Activated CD8-positive, alpha-beta memory T cell treated with anti-CD3 and anti-CD28 coated beads for 1 hour (primary cell): ENCODE measurements at places on chromosomes 2 and 18.

DNA sequence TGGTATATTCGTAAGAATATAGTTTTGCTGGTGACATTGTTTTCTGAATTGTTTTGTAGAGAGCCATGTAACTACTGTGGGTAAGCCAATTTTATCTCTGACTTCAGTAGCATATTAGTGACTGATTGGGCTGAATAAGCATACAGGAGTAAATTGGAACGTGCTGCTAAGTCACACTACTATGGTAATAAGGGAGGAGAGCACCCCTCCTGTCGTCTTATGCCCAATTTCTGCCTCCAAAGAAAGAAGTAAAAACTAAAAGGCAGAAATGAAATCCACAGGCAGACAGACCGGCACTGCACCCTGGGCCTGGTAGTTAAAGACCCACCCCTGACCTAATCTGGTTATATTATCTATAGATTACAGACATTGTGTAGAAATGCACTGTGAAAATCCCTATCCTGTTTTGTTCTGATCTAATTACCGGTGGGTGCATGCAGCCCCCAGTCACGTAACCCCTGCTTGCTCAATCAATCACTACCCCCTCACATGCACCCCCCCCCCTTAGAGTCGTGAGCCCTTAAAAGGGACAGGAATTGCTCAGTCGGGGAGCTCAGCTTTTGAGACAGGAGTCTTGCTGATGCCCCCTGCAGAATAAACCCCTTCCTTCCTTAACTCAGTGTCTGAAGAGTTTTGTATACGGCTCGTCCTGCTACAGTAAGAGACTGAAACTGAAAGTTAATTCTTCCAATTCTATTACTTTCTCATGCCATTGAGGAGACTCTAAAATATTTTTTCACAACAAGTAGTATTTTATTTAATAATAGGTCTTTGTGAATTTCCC is 167.0 kb downstream of the ZNF804A start:
- DNase-seq = no peak

DNA sequence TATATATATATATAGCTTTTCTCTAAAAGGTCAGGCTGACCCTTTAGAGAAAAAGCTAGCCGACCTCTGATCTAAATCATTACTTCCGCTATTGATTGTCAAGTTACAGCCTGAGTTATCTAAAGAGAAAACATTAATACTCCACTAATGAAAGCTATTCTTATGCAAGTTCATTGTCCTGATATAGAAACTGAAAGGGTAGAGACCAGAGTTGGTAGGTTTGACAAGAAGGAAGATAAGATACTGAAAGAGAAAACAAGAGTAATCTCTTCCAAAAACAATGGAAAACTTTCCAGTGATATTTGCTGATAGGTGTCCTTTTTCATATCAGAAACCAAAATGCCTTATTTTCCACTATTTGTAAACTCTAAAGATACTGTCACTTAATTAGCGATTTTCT is 62.8 kb upstream of the SLC39A10 start:
- no peak for DNase-seq

DNA sequence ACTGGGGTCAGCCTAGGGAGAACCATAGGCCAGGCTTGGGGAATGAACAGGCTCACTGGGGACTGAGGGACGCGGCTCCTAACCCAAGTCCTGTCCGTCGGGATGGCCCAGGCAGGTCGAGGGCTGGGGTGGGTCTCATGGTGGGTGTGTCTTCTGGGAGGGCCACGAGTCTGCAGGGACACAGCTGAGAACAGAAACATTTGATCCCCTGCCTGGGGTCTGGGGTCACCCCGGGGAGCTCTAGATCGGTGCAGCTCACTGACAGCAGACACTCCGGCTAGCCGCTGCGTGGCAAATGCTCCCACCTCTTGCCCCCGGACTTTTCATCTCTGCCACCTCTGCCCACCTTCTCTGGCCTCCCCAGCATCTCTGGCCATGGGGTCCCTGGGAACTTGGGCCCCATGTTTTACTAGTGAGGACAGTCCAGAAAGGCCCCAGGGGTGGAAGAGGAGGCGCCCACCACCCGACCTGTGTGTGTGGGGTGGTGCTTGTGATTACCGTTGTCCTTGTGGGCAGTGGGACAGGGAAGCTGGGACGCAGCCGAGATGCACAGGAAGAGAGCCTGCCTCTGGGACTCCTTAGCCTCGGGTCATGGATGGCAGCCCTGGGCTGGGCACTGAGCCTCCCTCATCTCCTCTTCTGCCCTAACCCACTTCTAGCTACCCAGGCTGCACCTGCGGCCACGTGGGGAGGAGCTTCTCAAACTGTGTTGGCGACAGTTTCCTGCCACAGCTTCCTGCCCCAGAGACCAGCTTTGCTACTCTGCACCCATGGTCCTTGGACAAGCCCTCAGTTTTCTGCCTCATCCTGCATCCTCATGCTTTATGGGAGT is 4.9 kb downstream of the ZAP70 start:
- DNase-seq = no peak

DNA sequence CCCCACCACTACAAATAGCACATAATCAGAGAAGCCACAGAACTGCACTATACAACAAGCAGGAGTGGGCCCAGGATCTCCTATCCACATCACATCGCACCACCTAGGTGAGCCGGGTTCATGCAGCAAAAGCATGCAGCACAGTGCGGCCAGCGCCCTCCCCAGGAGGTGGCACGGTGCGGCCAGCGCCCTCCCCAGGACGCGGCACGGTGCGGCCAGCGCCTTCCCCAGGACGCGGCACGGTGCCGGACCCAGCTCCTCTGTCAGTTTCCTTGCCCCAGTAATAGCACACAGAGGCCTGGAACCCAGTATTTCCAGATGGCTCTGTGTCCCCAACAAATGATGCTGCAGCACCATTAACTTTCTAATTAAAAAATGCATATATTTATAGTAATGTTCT is 114.1 kb downstream of the EIPR1 start:
- no peak for DNase-seq

GRCh38 chr2:71530211-71530610 is 76.8 kb downstream of the DYSF start:
- no peak for DNase-seq

- DNase-seq = no peak
These were observed 72.7 kb downstream of the FEZ2 start for GRCh38 chr2:36525245-36525644.

DNA sequence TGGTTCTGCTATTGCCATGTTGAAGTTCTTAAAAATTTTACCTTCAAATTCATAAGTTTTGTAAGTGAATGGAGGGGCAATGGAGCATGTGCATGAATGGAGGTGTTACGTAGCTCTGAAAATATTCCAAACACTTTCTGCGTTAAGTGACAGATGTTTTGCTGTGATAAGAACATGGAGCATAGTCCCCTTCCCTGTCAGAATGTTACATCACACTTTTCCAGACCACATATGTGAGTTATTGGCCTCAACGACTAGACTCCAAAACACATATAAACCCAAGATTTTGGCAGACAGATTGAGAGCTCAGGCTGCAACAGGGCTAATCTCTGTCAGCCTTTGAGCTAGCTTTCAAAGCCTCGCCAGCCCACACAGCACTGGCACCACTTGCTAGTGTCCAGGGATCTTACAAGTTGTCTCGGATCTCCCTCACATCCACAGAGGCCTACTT is 27.2 kb upstream of the MFSD6 start:
- DNase-seq = no peak
